ENCODE measurements at places on chromosomes 13 and 19. TPM values are rescaled to one million over a fixed set of nuclear protein-coding genes. Genes with fewer than 3 reads are reported as not detected.

DNA sequence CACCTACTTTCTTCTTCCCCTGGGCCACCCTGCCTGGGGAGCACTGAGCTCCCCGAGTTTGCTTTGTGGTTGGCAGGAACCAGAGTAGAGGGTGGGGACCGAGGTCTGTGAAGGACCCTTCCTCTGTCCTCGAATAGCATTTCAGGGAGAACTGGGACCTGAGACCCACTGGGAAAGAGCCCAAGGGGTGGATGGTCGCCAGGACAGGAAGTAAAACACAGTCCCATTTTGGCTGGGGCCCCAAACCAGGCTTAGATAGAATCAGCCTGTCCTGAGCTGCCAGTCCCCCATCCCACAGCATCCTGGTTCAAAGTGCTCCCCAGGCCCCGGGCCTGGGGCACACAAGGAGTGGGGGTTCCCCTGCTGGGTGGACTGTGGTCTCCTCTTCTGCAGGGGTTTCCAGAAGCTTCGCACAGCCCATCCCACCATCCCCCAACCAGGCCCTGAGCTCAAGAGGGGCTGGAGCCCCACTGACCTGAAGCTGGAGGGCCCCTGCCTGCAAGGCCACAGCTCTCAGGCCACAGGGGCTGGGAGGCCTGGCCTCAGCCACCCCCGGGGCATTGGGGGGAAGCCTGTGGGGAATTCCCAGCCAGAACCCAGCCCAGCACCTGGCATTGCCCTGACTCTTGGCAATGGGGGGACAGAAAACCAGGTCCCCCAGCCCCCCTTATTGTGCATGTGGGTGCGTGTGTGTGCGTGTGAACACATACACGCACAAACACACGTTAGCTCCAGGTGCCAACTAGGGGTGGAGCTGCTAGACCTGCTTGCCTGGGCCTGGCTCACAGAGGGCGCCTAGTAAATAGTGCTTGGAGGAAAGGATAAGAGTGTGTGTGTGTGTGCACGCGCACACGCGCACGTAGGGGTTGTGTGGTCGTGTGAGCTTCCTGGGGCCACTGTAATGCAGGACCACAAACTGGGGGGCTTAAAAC, 995 bp upstream of the MKNK2 start:
- peaks cover 38% of the 10 kb centered on the region for H3K4me1 ChIP-seq
- peaks cover 16% of the 10 kb centered on the region for H3K36me3 ChIP-seq
- DNase-seq, result peak; percentile 92

- H3K36me3 ChIP-seq, result no peaks in the 10 kb centered on the region
- DNase-seq, result no peak
- H3K27ac ChIP-seq, result no peak overlapping the region
- H3K4me1 ChIP-seq, result no peaks in the 10 kb centered on the region
- H3K4me3 ChIP-seq, result no peak overlapping the region
These were observed 82.5 kb upstream of the MYCBP2 start for GRCh38 chr13:77409412-77409811.

GRCh38 chr13:41416276-41416675, 41.1 kb upstream of the RGCC start:
- no peaks in the 10 kb centered on the region for H3K36me3 ChIP-seq
- no peak for DNase-seq
- H3K4me3 ChIP-seq, result no peak overlapping the region
- no peak overlapping the region for H3K27ac ChIP-seq

- DNase-seq, result no peak
- peak overlapping the region; percentile 89 for H3K27ac ChIP-seq
- H3K4me3 ChIP-seq, result no peak overlapping the region
- peaks cover 33% of the 10 kb centered on the region for H3K36me3 ChIP-seq
These were observed 2.5 kb downstream of the MAP1S start for GRCh38 chr19:17721821-17722220.

HCN2 gene
- 0.21 TPM for total RNA-seq

ZNF525 gene
- total RNA-seq, result 19.7 TPM

- H3K27me3 ChIP-seq, result no peaks in the 10 kb centered on the region
- peaks cover 24% of the 10 kb centered on the region for H3K36me3 ChIP-seq
- H3K27ac ChIP-seq, result no peak overlapping the region
- H3K4me3 ChIP-seq, result no peak overlapping the region
These were observed 54.4 kb downstream of the MLLT1 start for GRCh38 chr19:6225232-6225865.

- H3K27ac ChIP-seq, result no peak overlapping the region
- no peaks in the 10 kb centered on the region for H3K36me3 ChIP-seq
- no peaks in the 10 kb centered on the region for H3K4me1 ChIP-seq
- no peaks in the 10 kb centered on the region for H3K27me3 ChIP-seq
- DNase-seq, result no peak
- H3K4me3 ChIP-seq, result no peak overlapping the region
These were observed 92.6 kb downstream of the RAP2A start for GRCh38 chr13:97526556-97526955.

DNA sequence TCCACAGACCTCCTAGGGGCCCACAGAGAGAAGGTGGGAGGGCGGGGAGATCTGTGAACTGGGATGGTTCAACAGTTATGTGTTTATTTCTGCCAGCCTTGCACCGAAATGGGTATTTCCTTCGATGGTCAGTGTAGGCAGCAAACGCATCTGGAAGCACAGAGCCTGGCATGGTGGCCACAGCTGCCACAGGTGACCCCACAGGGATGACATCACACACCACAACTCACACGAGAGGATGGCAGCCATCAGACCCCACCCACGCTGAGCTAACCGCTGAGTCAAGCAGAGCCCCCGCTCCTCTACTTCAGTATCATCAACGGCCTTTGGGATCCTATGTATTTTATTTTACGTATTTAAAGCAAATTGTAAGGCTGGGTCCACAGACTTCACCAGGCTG, 37.4 kb downstream of the NAXD start:
- DNase-seq, result no peak
- no peaks in the 10 kb centered on the region for H3K4me1 ChIP-seq
- H3K27me3 ChIP-seq, result no peaks in the 10 kb centered on the region
- no peak overlapping the region for H3K27ac ChIP-seq

SSC5D gene
- total RNA-seq, result 6.8 TPM

SIAH3 gene
- total RNA-seq, result 0.31 TPM

- H3K27me3 ChIP-seq, result no peaks in the 10 kb centered on the region
- H3K36me3 ChIP-seq, result peaks cover 18% of the 10 kb centered on the region
- no peaks in the 10 kb centered on the region for H3K4me1 ChIP-seq
- no peak for DNase-seq
- H3K27ac ChIP-seq, result no peak overlapping the region
- H3K4me3 ChIP-seq, result no peak overlapping the region
These were observed 23.7 kb downstream of the PCID2 start for GRCh38 chr13:113184568-113185440.

DNA sequence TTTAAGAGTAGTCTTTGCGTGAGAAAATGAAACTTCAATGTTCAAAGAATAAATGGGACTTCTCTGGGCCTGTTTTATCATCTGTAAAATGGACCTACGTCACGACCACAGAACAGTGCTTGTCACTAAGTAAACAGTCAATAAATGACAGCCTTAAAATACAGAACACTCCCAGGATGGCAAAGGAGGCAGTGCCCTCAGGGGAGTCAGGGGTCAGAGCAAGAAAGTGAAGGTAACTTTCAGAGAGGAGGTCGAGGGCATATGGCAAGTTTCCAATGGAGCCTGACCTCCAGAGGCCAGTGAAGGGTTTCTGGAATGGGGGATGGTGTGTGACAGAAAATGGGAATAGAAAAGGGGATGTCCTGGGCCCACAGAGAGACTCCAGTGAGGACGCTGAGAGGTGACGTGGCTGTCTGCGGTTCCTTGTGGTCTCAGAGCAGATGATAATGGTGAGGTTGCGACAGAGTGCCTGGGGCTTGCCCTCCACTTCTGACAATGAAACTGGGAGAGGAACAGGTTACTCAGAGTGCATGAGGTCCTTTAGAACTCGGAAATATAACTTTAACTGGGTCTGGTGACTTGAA, 91.8 kb downstream of the UBL3 start:
- DNase-seq, result no peak
- H3K36me3 ChIP-seq, result no peaks in the 10 kb centered on the region
- H3K27me3 ChIP-seq, result no peaks in the 10 kb centered on the region
- no peaks in the 10 kb centered on the region for H3K4me1 ChIP-seq
- no peak overlapping the region for H3K4me3 ChIP-seq

- H3K27ac ChIP-seq, result no peak overlapping the region
- H3K36me3 ChIP-seq, result no peaks in the 10 kb centered on the region
- no peaks in the 10 kb centered on the region for H3K27me3 ChIP-seq
- H3K4me1 ChIP-seq, result no peaks in the 10 kb centered on the region
- no peak overlapping the region for H3K4me3 ChIP-seq
These were observed 18.5 kb upstream of the KCTD4 start for GRCh38 chr13:45219123-45219891.

DNA sequence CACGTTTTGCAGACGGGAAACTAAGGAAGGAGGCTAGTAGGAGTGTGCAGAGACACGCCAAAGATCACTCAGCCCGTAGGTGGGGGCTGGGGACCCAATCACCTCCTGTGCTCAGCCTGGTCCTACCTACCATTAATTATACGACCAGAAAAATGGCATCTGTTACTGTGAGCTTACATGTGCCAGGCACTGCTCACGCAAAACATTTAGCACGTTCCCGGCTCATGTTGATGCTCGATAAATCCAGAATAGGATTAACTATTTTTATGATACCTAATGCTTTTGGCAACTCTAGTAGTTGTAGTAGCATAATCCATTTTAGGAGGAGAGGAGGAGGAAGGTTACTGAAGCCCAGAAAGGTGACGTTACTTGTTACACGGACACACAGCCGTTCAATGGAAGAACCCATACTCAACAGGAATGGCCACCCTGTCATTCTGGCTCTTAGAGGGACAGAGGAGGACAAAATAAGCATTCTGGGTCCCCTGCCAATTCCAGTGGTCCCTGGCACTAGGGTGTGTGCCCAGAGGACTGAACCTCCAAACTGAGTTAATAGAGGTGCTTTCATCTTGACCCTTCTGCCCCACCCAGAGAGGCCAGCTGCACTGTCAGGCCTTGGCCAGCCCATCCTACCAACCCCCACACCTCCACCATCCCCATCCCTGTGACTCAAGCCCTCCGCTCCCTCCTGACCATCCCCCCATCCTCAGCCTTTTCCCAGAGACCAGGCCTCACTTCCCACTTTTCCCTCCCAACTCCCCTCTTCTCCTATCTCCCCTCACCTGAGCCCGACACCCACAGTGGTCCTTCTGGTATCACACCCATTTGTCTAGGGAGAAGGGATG, 5.0 kb upstream of the EML2 start:
- H3K36me3 ChIP-seq, result no peaks in the 10 kb centered on the region
- DNase-seq, result no peak
- no peaks in the 10 kb centered on the region for H3K4me1 ChIP-seq
- no peaks in the 10 kb centered on the region for H3K27me3 ChIP-seq
- no peak overlapping the region for H3K4me3 ChIP-seq
- H3K27ac ChIP-seq, result no peak overlapping the region

DNA sequence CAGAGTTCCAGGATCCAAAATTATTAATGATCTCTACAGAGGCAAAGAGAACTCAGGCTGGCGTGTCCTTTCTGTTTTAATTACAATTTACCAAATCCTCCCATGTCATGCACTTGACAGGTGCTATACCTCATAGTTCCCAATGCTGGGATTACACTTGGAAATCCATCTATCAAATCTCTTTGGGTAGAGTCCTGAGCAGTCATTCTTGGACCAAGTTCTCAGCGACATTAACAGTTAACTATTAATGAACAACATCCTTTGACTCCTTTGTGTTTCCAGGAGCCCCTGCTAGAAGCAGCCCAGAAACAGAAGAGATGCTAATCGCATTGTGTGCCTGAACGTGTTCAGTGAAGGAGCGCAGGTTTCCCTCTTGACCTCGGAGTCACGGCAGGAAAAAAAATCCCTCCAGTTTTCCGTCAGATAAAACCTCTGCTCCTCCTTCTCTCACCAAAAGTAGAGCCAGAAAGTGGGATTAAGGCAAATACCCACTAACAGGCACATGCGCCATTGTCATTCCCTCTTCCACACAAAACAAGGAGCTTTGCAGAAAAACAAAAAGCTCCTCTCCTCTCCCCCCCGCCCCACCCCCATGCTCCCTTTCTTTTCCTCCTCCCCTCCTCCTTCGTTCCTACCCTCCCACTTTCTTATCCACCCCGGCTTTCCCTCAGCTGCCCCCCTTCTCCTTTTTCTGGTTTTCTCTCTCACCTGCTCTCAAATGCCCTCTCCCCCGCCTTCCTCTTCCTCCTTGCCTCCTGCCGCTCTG, 224.7 kb downstream of the ZIC5 start:
- no peak overlapping the region for H3K27ac ChIP-seq
- no peaks in the 10 kb centered on the region for H3K4me1 ChIP-seq
- no peaks in the 10 kb centered on the region for H3K36me3 ChIP-seq
- peak overlapping the region; percentile 21 for H3K4me3 ChIP-seq
- DNase-seq, result no peak
- H3K27me3 ChIP-seq, result peaks cover 8% of the 10 kb centered on the region

KLHL1 gene
- 0.14 TPM for total RNA-seq

- no peaks in the 10 kb centered on the region for H3K36me3 ChIP-seq
- H3K4me3 ChIP-seq, result no peak overlapping the region
- DNase-seq, result no peak
- H3K27me3 ChIP-seq, result no peaks in the 10 kb centered on the region
- peak overlapping the region; percentile 70 for H3K27ac ChIP-seq
- peaks cover 9% of the 10 kb centered on the region for H3K4me1 ChIP-seq
These were observed 134.8 kb downstream of the NUFIP1 start for GRCh38 chr13:44854313-44855060.

STX10 gene
- total RNA-seq, result 45.8 TPM

GRCh38 chr19:38685666-38686529, 38.4 kb downstream of the ACTN4 start:
- H3K36me3 ChIP-seq, result peaks cover 4% of the 10 kb centered on the region
- H3K27ac ChIP-seq, result peak overlapping the region; percentile 95
- DNase-seq, result peak; percentile 35
- H3K4me3 ChIP-seq, result no peak overlapping the region
- no peaks in the 10 kb centered on the region for H3K27me3 ChIP-seq
- peaks cover 3% of the 10 kb centered on the region for H3K4me1 ChIP-seq

DNA sequence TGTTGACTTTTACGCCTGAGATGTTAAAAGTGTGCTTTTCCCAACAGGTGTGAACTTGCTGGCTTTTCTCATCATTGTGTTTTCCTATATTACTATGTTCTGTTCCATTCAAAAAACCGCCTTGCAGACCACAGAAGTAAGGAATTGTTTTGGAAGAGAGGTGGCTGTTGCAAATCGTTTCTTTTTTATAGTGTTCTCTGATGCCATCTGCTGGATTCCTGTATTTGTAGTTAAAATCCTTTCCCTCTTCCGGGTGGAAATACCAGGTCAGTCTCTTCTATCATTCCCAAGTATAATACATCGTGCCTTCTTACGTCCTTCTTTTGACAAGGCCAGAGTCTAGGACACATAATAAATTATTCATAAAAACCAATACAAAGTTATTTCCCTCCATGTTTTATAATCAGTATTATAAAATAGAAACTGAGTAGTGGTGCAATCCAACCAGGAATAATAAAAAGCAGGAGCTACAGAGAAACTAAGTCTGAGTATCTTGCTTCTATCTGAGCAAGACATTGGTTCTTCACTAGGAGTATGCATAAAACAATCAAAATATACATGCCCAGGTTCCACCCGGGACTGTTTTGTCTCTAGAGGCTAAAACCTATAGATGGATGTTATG, 57.9 kb downstream of the RXFP2 start:
- no peak overlapping the region for H3K4me3 ChIP-seq
- H3K27ac ChIP-seq, result no peak overlapping the region
- no peaks in the 10 kb centered on the region for H3K27me3 ChIP-seq
- no peaks in the 10 kb centered on the region for H3K4me1 ChIP-seq
- peak; percentile 66 for DNase-seq
- H3K36me3 ChIP-seq, result no peaks in the 10 kb centered on the region
